ENCODE measurements at places on chromosomes 7 and 10.
A peak's percentile ranks its signal among the peaks of the same experiment; 100 is the strongest.

DNA sequence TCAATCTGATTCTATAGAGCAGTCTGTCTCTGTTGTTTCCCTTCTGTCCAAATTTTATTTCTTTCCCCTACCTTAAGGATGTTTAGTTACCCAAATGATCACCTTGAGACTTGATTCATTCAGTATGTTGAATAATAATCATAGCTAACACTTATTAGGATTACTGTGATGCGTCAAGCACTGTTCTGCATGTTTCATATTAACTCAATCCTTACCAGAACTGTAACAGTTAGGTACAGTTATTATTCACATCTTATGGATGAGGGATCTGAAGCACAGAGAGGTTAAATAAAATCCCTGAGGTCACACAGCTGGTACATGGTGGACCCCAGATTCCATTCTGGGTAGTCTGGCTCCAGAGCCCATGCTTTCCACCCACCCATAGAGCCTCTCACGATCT lies 97.9 kb upstream of the SAMD8 start:
- no peak for DNase-seq

DNA sequence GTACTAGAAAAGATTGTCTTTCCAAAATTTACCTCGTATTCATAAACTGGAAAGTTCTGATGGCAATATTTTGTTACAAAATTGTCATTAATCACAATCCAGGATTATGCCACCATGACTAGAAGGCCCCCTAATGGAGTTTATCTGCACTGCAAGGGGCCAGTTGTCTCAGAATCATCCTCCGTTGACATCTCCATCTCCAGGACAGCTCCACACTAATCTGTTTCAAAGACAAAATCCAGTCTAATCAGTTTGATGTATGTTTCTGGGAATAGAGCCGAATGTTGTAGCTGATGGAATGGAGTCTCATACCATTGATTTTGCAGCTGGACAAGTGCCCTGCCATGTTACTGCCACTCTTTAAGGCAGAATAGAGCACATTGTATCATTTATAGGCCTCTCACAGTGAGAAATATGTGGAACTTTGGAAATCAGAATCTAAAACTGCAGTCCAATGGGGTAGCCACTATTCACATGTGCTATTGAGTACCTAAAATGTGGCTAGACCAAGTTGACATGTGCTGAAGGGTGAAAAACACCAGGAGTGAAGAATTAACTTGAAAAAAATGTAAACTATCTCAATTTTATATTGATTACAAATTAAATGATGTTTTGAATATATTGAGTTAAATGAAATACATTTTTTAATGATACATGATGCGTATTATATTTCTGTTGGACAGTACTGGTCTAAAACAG lies 38.3 kb upstream of the TOMM7 start:
- no peak for DNase-seq

GRCh38 chr7:50960621-50961310 lies 178.1 kb upstream of the GRB10 start:
- no peak for DNase-seq

- DNase-seq, result no peak
Observed at GRCh38 chr10:69102440-69102839, 14.5 kb downstream of the SRGN start.

GRCh38 chr7:129797214-129797789 lies 155.5 kb downstream of the UBE2H start:
- DNase-seq, result no peak

- no peak for DNase-seq
Observed at GRCh38 chr7:73504017-73504416, 18.1 kb downstream of the BAZ1B start.

DNA sequence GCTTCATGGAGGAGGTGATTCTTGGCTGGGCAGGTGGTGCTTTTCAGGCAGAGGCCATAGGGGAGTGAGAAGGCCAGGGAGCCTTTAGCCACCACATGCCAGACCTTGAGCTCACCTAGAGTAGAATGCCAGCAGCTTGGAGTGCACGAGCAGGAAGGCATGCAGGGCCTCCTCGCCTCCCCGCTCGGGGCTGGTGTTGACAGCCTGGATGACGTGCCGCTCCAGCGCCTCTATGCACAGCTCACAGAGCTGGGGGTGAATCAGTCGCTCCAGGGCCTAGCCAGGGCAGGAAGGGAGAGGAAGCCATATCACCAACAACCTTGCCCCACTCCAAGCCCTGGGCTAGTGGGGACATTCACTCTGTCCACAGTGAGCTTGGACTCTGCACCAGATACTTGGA lies 15.7 kb downstream of the HPS1 start:
- DNase-seq, result no peak

DNA sequence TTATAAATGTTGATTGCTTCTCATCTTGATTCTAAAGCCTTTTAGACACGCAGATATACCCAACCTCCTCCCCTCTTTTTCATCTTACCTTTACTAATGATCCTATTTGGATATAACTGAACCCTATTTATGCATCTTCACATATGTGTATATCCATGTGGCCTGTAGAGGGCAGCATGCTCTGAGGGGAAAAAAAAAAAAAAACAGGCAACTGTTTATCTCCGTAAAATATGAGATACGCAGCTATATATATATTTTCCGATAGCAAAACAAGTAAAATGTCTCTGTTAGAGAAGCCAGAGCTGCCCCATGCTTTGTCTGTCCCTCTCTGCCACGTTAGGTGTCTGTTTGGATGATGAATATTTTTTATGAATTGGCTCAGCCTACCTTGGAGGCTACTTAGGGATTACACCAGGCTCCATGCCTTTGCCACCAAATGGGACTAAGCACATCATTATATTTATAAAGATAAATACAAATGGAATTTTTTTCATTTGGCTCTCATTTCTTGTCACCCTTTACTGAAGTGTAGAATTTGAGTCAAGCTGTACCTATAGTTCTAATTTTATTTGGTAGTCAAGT lies 174.8 kb upstream of the FZD1 start:
- peak; percentile 65 for DNase-seq

GRCh38 chr10:91556691-91557566 lies 75.9 kb downstream of the PPP1R3C start:
- DNase-seq, result no peak

DNA sequence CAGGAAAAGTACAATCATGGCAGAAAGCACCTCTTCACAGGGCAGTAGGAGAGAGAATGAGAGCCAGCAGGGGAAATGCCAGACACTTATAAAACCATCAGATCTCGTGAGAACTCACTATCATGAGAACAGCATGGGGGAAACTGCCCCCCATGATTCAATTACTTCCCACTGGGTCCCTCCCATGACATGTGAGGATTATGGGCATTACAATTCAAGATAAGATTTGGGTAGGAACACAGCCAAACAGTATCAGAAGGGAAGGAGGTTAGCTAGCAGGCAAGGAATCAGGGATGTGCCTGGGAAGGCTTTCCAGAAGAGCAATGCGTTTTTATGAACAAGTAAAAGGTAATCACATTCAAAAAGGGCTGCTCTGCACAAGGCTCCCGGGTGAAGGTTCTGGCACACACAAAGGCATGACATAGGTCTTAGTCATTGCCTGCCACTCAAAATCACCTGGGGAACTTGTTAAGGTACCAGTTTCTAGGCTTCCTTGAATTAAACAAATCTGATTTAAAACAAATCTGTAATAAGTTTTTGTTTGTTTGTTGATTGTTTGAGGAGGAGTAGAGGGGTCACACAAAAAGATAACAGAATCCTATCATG lies 40.9 kb downstream of the BMPER start:
- DNase-seq, result no peak

- no peak for DNase-seq
Observed at GRCh38 chr7:110204527-110204926, 886.4 kb upstream of the LRRN3 start.
